ENCODE measurements at places on chromosomes 6 and 20.

DNA sequence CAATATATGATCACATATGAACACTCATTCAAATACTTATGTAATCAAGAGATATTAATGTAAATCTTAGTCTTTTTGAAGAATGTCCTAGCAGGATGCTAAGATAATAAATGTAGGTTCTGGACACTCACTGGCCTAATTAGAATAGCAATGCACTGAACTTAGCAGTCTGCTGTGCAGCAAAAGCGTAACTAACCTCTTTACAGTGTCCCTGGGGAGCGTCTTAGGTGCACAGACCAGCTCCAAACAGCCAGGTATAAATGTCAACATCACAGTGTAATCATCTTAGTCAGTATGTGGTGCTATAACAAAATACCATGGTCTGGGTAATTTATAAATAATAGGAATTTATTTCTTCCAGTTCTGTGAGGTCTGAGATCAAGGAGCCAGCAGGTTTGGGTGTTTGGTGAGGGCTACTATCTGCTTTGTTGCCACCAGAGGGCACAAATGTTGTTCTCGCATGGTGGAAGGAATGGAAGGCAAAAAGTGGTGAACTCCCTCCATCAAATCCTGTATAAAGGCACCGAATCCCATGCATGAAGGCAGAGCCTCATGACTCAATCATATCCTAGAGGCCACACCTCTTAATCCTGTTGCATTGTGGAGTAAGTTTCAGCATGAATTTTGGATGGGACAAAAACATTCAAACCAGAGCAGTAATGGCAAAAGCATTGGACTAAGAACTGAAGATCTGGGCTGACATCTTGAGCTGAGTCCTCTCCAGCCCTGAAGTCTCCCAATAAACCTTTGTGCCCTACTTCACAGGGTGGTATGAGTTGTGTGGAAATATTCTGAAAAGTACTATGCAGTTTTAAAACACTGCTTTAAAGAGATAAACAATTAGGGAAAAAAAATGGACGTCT lies 41.8 kb upstream of the FOXO3 start:
- DNase-seq: no peak

GRCh38 chr20:20489648-20490341 lies 121.9 kb downstream of the INSM1 start:
- DNase-seq: no peak

DNA sequence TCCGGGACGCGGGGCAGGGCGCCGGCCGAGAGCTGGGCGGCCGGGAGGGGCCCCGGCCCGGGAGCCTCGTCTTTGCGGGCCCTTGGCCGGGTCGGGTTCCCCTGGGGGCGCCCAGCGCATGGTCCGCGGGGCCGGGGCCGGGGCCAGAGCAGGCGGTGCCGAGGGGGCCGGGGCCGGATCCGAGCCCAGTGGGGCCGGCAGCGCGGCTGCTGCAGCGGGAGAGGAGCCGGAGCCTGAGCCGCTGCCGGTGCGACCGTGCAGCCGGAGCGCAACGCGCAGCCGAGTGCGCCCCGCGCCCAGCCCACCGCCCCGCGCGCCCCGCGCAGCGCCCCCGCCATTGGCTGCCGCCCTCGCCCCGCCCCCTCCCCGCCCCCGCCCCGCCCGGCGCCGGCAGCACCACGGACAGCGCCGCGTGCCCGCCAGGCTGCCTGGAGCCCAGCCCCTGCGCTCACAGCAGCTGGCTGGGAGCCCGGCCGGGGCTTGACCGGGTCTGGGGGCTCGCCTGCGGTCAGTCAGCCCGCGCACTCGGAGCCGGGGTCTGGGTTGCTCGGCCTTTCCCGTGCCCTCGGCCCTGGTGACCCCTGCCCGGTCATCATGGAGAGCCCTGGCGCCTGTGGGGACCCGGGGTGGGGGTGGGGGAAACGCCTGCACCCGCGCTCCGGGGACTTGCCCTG lies at the start of gene HRH3:
TSS of gene HRH3 (minus strand) at position 287 of the 674 bp plus-strand sequence. CDS start 308 bp downstream, outside the sequence.
- DNase-seq: no peak

GRCh38 chr20:37352608-37352980 lies 6.7 kb downstream of the SRC start:
- no peak for DNase-seq

DNA sequence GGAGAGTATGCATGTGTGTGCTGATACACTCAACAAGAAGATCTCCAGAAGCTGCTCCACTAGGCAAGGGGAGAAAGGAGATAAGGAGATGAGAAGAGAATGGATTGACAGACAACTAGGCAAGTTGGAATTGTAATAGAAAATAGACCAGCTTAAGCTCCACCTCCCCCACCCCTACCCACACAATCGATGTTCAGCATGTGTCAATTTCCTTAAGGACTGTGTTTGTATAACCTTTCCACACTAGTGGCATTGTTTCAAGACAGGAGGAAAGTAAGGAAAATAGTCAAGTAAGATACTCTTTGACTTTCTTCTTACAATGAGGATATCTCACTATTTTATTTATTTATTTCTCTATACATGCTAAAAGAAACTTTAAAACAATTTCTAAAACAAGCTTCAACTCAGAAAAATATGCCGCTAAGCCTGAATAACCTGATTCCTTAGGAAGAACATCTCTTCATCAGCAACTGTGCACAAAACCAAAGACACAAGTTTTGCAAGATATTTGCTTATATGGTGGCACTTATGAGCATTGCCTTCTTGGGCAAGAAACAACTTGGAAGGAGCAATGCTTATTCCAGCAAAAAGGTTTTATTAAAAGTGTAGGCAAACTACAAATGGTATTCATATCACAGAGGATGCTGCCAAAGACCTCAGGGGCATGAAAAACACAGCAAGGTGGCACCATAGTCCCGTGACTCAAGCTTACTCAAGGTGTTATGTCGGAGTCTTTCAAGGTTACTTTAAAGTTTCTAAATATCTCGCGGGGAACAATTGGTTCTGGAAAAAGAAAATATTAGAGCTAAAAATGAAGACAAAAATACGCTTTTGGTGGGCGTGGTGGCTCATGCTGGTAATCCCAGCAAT lies 249.1 kb downstream of the COL12A1 start:
- no peak for DNase-seq

DNA sequence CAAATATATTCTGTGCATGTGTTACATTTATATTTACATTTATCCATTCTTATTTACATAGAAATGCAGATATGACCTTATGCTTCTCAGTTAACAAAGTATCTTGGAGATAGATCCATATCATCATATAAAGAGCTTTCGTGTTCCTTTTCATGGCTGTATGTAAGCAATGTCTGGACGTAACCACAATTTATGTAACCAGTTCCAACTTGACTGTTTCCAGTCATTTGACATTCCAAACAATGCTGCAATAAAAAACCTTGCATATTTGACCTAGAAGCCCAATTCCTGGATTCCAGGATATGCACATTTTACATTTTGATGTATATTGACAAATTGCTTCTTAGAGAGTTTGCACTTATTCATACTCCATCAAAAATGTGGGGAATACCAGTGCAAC lies 113.7 kb upstream of the F13A1 start:
- no peak for DNase-seq

DNA sequence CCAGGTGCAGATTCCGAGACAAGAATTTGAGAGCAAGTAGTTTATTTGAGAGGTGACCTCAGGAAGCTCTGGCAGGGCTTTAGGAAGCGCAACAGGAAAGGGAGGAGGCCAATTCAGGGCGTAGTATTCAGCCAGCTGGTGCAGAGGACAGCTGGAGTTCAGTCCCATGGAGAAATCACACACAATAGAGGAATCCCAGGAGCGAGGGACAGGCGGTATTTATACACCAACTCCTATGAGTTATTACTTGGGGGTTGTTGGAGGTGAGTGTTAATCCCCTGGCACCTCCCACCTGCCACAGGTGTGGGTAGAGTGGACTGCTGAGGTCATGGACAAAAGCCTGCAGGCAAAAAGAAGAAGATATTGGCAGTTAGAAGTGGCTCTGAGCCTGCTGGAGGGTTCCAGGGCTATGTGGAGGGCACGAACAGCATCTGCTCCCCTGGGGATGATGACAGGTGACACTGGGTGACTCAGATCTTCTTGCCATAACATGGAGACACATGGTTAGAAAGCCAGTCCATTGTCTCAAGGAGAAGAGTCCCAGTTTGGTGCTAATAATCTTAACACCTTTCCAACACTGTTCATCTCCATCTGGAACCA lies 13.9 kb upstream of the SULF2 start:
- no peak for DNase-seq

DNA sequence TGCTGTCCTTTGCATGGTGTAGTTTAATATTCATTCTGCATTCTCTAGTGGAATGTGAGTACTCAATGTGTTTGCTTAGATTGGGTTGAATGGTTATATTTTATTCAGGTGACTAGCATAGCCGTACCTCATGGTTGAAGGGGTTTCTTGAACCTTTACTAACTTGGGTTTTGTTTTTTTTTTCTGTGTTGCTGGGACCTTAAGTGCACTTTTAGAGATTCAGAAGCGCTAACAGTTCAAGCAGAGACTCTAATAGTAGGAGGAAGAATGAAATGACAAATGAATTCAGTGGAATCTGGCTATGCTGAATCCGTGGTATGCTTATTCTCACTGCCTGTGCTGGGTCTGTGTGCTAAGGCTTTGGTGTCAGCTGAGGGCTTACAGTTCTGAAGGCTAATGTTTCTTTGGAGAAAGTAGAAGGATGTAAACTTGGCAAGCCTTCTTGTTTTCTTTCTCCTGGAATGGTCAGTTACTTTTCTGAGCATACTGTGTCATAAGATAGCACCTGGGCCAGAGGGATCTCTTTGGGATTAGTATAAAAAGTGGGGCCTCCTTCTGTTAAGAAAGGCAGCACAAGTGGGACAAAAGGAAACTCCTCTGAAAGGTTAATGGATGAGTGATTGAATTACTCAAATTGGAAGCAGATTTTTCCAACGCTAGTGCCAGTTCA lies 28.7 kb downstream of the RNF144B start:
- no peak for DNase-seq

DNA sequence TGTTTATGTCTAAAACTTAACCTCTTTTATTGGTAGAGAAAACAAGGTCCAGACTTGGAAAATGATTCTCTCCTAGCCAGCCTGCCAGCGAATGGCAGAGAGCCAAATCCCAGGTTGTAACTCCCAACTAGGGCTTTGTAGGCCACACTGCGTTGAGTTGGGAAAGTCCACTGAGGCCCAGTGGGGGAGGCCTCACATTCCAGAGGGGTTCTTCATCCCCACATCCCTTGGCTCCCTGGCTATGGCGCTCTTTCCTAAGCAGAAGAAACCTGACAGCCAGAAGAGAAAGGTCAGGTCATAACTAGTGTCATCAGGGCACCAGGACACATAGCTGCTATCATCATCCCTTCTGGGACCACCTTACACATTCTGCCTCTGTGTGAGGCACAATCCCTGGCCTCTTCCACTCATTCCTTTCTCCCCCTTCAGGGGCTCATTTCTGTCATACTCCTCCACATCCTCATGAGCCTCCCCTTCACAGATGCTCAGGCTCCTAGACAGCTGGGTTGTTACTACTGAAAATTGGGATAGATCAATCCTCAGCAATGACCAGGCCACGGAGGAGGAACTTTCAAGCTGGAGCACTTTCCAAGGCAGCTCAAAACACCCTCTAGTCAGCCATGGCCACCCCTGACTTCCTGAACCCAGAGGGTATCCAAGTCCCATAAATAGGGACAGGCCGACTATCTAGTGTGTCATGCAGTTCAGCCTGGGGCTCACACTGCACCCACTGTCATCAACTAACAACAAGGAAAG lies 48.6 kb downstream of the TCP11 start:
- DNase-seq: no peak

DNA sequence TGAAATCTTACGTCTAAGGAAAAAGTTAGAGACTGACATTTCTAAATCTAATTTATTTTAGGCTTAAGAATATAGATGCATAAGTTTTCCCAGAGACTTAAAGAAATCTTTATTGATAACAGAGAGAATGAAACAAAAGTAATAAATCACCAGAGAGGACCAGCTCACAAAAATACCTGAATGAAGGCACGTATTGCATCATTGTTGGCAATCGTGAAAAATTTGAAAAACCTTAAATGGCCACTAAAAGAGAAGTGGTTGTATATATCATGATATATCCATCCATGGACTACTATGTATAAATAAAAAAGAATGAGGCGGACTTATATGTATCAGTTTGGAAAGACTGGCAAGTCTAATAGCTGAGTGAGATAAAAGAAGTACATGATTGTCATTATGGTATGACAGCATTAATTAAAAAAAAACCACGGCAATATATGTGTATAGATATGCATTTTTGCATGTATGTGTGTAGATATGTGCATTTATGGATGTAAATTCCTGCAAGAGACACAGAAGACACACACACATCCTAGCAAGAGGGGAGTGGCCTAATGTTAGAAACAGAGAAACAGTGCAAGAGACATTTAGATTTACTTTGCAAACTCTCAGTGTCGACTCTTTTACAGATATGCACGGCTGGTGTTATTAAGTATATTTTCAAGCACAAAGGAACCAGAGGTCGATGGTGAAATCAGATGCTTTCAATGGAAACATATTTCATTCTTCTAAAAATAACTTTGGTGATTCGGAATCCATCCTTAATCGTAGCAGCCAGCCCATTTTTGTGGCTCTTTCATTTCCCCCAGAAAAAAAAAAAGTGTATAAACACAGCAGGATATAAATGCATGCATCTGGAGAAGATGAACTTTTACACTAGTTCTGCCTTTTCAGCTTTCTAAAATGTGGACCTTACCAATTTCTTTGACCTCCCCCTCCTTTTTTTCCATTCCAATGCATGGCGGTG lies 156.1 kb upstream of the SALL4 start:
- no peak for DNase-seq

GRCh38 chr6:89750338-89750737 lies 69.3 kb downstream of the MDN1 start:
- no peak for DNase-seq

- no peak for DNase-seq
Observed at GRCh38 chr6:51928320-51928719, 159.1 kb downstream of the PKHD1 start.

DNA sequence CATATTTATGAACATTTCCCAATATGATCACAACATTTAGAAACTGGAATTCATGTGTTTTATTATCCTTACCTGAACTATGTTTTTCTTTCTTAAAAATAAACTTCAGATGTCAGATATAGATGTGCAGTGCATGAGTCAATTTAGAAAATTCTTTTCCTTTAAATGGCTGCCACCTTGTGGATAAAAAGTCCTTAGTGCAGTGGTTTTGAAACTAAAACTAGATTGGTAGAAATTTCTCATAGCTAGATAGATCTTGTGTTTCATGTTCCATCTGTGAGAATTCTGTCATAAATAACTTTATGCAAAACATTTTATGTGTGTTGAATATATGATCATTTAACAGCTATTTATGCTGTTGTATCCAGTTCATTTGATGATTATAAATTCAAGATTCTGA lies 134.9 kb downstream of the KLHL32 start:
- DNase-seq: no peak

DNA sequence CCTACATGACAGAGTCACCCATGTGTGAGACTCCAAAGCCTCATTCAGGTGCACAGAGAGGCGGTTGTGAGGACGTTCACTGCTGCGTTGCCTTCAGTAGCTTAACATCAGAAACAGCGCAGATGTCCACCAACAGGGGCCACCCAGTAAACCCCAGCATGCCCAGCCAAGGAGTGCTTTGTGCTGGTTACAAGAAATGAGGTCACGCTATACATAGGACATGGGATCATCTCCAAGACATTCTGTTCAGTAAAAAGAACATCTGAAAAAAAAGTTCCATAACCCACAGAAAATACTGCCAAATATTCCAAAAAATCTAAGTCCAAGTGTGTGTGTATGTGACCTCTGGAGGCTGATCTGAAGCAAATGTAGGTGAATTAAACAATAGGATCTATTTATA lies 16.0 kb downstream of the SLC52A3 start:
- DNase-seq: no peak

- DNase-seq: no peak
Observed at GRCh38 chr6:161038229-161039031, 46.9 kb downstream of the MAP3K4 start.

Data from sciatic nerve (tissue), 2 donors.